ENCODE measurements at places on chromosomes 2 and 18. TPM values are rescaled to one million over a fixed set of nuclear protein-coding genes. Genes with fewer than 3 reads are reported as not detected.

PARD6G gene
- 7.4 TPM for polyA plus RNA-seq

LDLRAD4 gene
- 9.1 TPM for polyA plus RNA-seq

CHST10 gene
- 6.4 TPM for polyA plus RNA-seq

RAB6D gene
- polyA plus RNA-seq, result 0.46 TPM

ATOH8 gene
- polyA plus RNA-seq, result 5.1 TPM

SYT4 gene
- polyA plus RNA-seq, result 9.7 TPM

Measured in large intestine (tissue), 12 donors.